ENCODE measurements at places on chromosomes 7 and 10.

- no peak for DNase-seq
Measured at GRCh38 chr10:86951184-86951761, 6.1 kb downstream of the MMRN2 start.

DNA sequence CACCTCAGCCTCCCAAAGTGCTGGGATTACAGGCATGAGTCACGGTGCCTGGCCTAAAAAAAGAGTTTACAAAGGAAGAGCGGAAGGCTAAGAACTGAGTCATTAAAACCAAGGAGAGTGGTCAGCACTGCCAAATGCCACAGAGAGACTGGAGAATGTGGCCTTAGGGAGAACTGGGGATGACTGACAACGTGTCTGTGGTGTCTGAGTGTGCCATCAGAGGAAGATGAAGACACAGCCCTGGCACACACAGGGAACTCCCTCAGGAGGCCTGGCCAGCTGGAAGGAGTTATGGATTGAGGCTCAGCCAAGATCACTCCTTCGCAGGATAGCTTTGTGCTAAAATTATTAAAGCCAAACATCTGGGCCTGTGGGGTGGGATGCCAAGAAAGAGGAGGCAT, 3.9 kb upstream of the INA start:
- no peak for DNase-seq

DNA sequence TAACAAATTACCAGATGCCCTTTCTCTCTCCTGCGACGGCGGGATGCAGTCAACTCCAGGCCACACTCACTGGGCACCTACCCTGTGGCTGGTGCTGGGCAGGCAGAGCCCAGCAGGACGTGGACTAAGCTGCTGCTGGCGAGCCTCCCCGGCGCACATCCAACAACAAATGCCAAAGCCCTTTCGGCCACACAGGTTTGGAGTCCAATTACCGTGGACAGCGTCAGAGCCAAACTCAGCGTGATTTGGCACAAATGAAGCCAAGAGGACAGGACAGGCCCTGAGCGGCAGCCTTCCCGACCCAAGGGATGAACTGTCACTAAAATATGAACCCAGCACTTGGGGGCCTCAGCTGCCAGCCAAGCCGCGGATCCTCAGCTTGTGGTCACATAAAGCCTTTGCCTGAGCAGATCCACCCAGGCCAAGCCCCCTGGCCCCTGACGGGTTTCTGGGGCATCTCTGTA, 28.4 kb downstream of the DAGLB start:
- no peak for DNase-seq

GRCh38 chr10:4069491-4069890, 284.5 kb upstream of the KLF6 start:
- DNase-seq = no peak

- peak; percentile 50 for DNase-seq
Measured at GRCh38 chr10:64430690-64431323, 909.6 kb downstream of the REEP3 start.

GRCh38 chr10:47412869-47413268, 28.8 kb upstream of the ZNF488 start:
- no peak for DNase-seq

- DNase-seq = no peak
Measured at GRCh38 chr7:31852462-31852861, 165.4 kb downstream of the PPP1R17 start.

- no peak for DNase-seq
Measured at GRCh38 chr7:91892821-91893340, 12.4 kb upstream of the MTERF1 start.

DNA sequence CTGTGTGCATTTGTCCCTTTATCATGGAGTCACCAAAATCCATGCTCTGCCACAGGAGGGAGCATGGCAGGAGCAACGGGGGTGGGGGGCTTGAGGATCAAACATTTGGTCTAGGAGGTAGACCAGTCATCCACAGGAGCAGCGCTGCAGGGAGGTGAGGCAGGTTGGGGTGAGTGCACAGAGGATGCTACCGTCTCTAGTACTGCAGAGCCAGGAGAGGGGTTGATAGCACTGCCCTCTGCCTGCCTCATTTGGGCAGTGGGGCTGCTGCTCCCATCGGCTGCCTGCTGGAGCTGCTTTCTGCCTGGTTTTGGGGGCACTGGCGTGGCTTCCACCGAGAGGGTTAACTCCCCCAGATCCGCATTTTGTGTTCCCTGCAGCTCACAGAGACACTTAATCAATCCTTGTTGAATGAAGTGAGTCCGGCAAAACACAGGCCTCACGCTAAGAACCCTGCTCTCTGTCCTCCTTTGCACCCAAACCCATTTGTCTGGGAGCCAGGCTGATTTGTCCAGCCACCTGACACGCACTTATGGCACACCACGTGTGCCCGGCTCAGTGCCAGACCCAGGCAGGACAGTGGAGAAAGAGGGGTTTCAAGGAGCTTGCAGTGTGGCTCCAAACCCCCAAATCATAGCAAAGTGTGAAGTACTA, 527.1 kb upstream of the FOXK1 start:
- DNase-seq = no peak

GRCh38 chr10:70634011-70634410, 31.5 kb upstream of the PRF1 start:
- DNase-seq = no peak

GRCh38 chr10:87864496-87865059, 1.2 kb downstream of the PTEN start:
- DNase-seq = no peak

- DNase-seq = no peak
Measured at GRCh38 chr10:76033457-76034196, 602.2 kb downstream of the LRMDA start.

GRCh38 chr10:89114846-89115625, 92.1 kb downstream of the CH25H start:
- no peak for DNase-seq

GRCh38 chr10:70673929-70674559, 1.7 kb downstream of the ADAMTS14 start:
- DNase-seq = no peak

GRCh38 chr10:11197878-11198277, 180.2 kb downstream of the CELF2 start:
- DNase-seq = no peak

DNA sequence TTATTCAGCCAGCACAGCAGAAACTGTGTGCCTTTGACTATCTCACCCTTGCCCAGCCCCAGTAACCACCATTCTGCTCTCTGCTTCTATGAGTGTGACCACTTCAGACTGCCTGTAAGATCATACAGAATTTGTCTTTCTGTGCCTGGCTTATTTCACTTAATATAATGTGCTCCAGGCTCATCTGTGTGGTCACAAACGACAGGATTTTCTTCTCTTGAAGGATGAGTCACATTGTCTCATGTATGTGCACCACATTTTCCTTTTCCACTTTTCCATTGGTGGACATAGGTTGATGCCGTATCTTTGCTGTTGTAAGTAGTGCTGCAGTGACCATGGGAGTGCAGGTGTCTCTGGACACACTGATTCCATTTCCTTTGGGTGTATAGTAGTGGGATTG, 122.5 kb upstream of the LANCL2 start:
- DNase-seq = no peak

DNA sequence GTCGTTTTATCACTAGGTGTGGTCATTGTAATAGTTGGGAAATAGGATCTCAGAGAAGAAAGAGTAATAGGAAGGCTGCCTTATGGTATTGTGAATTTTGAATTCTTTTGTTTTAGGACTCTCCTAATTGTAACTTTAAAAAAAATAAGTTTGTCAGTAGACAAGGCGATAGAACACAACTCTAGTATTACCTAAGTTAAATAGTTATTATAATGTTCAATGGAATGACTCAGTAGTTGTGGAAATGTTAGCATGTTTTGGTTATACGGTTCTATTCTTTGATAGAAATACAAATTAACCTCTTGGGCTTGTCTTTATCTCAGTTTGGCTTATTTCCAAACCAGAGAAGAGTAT, 1.4 kb downstream of the DNAH11 start:
- DNase-seq = no peak

- DNase-seq = no peak
Measured at GRCh38 chr7:25391295-25391861, 163.1 kb upstream of the NPVF start.

- DNase-seq = no peak
Measured at GRCh38 chr10:111265341-111265740, 188.5 kb downstream of the ADRA2A start.

DNA sequence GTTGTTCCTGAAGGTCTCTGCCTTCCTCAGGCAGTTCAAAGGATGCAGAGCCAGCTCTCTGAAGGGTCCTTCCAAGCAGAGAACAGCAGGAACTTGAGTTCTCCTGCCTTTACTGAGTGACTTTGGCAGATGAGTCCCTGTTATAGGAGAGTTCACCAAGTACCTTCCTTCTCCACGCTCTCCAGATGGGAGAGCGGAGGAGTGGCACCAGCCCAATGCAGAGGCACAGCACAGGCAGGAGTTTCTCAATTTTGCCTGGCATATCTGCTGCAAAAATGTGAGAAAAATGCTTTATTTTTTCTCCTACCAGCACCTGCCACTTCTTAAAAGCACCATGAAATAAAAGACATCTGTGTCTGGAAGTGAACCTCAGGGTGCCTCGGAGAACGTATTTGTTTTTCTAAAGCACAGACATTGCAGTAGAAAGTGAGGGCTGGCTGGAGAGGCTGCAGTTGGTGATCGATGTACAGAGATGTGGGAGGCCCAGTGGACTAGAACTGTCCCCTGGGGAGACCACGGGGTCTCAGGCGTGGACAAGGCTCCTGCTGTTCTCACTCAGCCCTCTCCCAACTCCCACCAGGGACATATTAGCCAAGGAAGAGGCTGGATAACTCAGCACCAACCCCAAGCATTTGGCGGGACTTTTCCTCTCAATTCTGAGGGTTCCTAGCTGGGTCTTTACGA, 174.5 kb downstream of the WDR37 start:
- DNase-seq = no peak

DNA sequence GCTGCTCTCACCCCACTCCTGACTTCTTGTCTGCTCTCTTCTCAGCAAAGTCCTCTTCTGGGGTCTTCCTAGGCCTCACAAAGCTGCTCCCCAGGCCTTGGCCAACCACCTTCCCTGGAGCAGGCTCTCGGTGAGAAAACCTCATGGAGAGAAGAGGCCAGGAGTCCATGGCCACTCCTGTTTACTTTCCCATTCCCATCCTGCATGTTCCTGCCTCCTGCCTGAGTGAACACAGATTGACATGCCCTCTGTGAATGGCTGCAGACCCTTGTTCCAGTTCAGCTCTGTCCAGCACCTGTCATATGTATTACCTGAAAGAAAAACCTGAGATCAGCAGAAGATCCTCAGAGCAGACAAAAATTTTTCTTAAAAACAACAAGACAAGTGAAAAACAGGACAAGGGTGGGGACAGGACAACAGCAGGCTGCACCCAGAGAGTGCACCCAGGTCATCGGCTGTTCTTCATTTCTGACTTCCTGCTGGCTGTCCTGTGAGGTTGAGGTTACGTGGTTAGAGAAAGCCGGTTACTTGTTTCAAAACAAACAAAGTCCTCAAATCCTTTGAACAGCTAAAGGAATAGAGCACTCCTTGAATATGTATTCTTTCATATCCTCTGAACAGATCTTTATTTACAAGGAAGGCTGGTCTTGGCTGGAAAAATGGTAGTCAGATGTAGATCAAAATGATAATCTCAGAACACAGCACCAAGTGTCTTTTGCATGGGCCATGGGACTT, 34.0 kb upstream of the DLD start:
- peak; percentile 57 for DNase-seq

DNA sequence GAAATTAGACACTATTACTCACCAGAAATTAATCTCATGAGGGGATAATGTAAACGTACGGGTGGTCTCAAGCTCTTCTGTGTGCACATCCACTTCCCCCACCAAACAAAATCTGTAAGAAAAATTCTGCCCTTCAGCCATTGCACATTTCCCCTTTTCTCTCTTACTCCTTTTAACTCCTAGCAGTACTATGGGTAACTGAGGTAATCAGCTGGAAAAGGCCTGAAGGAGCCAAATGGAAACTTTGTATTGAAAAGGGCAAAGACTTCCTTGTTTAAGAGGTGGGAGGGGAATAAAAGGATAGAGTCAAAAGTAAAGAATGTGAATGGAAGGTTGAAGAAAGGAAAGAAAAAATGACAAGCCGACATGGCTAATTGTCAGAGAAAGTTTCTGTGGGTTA, 273.8 kb downstream of the RNLS start:
- no peak for DNase-seq

DNA sequence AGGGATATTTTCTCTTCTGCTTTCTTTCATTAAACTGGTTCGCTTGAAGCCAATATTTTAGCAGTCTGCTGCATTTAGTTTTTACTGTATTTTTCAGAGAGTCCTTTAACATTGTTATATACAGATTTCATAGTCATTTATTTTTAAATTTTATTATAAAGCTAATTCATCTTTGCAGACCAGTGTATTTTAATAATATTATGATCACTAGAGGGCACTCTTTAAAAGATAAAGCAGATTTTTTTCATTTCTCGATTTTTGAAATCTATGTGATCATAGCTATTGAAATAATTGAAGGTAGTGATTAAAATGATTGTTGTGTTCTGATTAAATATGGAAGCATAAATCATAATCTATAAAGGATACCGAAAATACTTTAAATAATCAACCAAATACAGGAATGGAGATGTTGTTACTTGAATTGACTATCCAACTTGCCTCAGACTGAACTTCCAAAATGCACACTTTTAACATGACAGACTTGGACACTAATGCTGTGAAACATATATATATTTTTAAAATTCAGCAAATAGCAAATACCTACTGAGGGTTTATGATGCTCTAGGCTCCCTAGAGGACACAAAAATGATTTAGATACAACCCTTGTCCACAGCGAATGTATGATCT, 35.2 kb downstream of the ST7 start:
- no peak for DNase-seq

GRCh38 chr7:55224111-55224510, 141.0 kb upstream of the LANCL2 start:
- DNase-seq = no peak

- DNase-seq = no peak
Measured at GRCh38 chr10:83541046-83541445, 598.3 kb upstream of the GHITM start.

GRCh38 chr7:7185371-7185989, 3.1 kb downstream of the C1GALT1 start:
- DNase-seq = no peak

- no peak for DNase-seq
Measured at GRCh38 chr10:88792661-88793060, 9.9 kb upstream of the LIPM start.

DNA sequence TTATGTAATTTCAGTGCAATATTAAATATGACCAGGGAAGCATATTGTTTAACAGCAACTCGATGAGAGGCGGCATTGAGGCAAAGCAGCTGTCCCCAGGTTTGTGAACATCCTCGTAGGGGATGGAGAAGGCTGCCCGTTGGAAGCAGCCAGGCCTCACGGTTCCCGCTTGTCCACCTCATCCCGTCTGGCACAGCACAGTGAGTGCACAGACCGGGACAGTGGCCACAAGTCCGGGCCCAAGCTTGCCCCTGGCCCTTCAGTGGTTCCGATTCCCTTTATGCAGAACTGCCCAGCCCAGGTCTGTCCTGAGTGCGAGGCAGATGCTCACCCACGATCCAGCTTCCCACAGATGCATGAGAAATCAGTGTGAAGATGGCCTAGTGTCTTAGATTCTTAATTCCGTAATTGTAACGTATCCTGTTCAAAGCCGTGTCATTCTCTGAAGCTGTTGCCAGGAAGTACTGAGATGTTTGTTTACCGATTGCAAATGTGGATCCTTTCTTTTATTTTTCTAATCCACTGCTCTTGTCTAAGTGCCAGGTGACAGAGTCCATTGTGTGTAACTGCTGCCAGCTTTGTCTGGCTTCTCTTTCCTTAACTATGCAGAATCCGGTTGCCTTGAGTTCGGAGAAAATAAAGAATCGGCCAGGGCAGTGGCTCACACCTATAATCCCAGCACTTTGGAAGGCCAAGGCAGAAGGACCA, 35.5 kb downstream of the PFKP start:
- no peak for DNase-seq

GRCh38 chr7:130879191-130879590, 145.2 kb upstream of the KLF14 start:
- no peak for DNase-seq

- DNase-seq = no peak
Measured at GRCh38 chr10:93598157-93598556, 2.9 kb downstream of the RBP4 start.

Measured in mucosa of descending colon (tissue), 3 donors.